Hindlimb muscle (tissue), 1 donor: ENCODE measurements at places on chromosomes 3 and 15.

DNA sequence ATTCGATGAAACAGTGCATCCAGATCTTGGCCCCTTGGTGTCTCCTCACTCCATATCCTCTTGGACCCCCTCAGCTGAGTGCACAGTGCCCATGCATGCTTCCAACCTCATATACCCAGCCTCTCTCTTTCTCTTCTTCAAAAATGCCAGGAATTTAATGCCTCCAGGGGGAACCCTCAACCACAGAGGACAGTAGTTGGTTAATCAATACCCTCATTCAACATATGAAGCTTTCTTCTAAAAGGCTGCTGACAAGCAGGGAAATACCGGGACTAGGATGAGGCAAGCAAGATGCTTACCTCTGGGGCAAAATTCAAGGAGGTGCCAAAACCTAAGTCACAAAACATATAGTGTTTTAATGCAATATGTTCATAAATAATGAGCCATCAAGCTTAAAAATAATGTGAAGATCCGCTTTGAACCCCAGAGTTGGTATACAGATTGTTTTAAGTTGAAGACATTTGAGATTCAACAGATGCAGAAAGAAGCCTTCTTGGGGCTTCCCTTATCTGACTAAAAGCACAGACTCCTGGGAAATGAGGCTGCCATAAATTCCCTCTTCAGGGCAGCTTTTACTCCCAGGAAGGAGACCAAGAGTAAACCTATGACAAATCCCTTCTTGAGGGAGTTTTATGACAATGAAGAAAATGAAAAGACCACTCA is 48.2 kb upstream of the FHIT start:
- DNase-seq = no peak

- DNase-seq = no peak
Measured at GRCh38 chr3:32945136-32945535, 6.3 kb upstream of the CCR4 start.

GRCh38 chr3:188780193-188781147 is 391.3 kb upstream of the TPRG1 start:
- DNase-seq = peak; percentile 51

DNA sequence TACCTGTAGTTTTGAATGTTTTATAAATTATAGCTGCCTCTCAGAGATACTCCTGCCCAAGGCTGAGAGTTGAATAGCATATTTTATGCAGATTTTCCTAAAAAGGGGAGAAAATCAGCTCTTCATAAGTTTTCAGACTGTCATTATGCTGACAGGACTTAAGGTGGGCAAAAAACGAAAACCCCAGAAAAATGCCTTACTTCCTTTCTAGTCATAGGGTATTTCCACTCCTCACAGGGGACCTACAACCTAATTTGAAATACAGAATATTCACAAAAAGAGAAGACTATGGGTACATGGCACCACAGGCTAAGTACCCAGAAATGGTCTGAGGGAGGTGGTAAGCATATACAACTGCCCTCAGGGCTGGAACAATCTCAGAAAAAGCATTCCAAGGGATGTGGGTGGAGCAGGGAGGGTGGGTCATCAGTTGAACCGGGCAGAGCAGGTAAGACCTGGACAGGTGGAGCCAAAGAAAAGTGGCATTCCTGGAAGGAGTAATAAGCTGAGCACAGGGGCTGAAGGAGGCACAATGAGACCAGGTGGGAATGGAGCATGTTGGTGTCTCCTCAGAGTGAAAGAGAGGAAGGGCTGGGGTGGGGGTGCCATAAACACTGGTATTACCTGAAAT is 10.6 kb upstream of the OXSR1 start:
- no peak for DNase-seq

- DNase-seq = no peak
Measured at GRCh38 chr15:48175126-48175525, 3.0 kb downstream of the MYEF2 start.

- DNase-seq = no peak
Measured at GRCh38 chr3:162007722-162008121, 511.1 kb downstream of the OTOL1 start.

DNA sequence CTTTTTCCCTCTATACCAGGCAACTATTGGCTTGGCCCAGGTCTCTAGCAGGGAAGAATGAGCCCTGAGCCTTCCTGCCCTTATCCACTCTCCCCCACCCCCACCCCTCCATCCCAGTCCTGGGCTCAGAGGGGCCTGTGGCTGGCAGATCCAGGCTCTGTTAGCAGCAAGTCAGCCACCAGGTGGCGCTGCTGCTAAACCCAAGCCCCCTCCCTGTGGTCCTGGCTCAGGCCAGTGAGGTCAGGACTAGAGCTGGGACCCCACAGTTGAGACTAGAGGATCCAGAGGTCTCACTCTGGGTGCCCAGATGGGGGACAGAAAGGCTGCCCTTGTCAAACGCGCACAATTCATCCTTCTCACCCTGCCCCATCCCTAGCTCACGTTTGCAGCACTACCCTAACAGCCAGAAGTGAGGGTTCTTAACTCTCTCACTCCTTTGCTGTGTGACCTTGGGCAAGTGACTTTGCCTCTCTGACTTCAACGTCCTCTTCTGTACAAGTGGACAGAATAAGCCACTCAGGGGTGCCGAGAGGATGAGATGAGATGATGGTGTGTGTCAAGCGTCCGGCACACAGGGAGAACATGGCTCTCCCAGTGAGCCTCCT is 46.8 kb upstream of the SLC6A1 start:
- DNase-seq = peak; percentile 69

GRCh38 chr3:414063-414462 is 217.5 kb downstream of the CHL1 start:
- no peak for DNase-seq

DNA sequence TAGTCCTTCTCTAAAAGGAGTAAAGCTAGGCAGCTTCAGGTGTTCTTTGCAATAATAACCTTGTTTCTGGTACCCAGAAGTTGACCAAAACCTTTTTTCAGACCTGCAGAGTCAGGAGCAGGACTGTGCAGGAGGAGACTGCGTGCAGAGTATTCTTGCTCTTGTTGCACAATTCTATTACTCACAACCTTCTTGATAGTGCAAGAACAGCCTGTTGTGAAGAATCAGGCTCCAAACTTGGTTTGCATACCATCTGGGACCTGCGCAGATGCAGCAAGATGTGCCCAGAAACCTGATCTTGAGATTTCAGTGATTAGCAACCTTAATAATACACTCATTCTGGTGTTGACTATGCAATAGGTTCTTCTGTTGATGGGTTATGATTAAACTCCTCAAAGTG is 111.9 kb downstream of the ATG7 start:
- DNase-seq = no peak

- peak; percentile 54 for DNase-seq
Measured at GRCh38 chr15:72722071-72722696, 36.2 kb downstream of the BBS4 start.

- no peak for DNase-seq
Measured at GRCh38 chr3:37502621-37503020, 328.2 kb upstream of the LRRFIP2 start.

DNA sequence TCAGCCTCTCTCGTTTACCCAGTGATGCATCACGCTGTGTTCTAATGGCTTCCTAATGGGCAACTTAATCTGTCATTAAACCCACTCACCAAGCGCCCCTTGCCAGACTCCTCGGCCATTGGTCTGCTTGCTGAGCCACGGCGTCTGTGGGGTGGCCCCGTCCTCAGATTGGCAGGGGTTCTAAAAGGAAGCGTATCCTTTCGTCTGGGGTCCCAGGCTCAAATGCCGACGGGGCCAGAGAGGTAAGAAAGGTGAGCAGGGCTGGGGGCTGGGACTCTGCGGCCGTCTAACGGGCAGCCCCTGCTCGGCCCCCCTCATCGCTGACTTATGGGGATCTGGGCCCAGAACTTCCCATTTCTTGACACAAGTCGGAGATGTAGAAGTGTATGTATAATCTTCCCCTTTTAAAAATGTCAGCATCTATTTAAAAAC is 315.1 kb upstream of the PROK2 start:
- DNase-seq = no peak

DNA sequence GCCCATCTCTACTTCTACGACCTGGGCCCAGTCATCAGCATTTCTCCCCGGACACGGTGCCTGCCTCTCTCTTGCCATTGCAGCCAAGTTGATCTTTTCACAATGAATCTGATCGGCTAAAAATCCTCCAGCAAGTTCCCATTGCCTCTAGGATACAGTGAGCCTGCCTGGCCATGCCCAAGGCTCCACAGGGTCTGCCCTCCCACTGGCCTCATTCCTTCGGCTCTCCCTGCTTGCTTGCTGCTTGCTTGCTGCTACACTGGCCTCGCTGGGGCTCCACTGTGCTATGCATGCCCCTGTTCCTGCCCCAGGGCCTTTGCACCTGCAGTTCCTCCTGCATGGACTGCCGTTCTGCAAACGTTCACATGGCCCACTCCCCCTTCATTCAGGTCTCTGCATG is 2.0 kb downstream of the ABTB1 start:
- DNase-seq = no peak

DNA sequence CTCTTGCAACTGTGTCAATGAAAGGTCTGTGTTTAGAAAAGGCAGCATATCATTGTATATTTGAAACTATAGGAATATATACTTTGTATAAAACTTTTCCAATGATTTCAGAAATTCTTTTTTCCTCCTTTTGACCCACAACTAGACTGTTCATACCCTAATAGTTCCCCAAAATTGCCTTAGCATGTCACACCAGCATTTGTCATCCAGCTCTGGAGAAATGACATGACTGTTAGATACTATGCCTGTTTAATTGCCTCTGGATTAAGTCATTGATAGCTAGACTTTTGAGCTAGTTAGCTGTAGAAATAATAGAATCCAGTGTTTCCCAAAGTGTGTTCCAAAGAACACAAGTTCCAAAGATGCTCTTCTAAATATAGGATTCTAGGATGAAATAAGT is 32.4 kb downstream of the B3GALNT1 start:
- no peak for DNase-seq

DNA sequence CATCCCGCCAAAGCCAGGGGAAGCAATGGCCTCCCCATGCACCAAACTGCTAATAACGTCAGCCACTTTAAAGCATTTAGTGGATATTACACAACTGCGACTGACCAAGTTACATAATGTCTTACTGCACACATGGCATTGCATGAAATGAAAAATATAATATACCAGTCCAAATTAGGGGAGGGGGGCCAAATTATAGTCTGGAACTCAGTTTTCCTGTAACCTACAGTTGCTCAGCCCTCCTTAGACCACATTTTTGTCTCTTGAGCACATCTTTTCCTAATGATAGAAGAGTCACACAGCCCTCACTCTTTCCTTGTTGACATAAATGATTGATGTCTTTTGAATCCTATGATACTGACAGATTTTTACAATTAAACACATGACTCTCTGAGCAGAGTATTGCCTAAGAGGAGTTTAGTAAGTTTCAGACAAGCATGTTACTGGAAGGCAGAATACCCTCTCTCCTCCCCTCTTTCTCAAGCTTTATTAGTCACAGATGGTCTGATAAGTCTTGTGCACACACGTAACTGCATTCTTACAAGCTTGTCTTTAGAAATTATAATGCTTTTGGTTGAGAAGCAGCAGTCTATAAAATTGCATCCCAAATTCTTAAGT is 1.1 kb upstream of the PLD1 start:
- peak; percentile 74 for DNase-seq

- DNase-seq = no peak
Measured at GRCh38 chr15:47887241-47887800, 170.0 kb downstream of the SEMA6D start.

GRCh38 chr3:98012979-98013378 is 22.1 kb downstream of the GABRR3 start:
- DNase-seq = peak; percentile 63

- DNase-seq = no peak
Measured at GRCh38 chr3:112115161-112115739, 17.8 kb downstream of the GCSAM start.

GRCh38 chr3:164208048-164208447 is 870.2 kb downstream of the SI start:
- DNase-seq = no peak

DNA sequence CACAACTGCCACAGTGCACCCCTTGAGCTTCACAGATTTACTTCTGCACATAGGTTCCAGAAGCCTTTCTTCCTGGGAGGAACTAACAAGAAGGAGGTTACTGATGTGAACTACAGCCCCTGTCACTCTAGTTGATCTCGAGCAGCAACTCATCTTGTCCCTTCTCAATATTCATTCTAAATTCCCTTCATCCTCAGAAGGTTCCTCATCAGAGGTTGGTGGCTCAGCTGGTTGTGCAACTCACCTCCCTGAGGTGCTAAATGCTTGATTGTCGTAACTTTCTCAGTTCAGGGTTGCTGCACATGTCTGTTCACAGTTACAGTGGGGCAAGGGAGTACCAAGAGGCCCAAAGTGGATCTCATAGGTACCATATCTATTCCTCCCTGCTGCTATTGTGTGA is 5.7 kb upstream of the A4GNT start:
- no peak for DNase-seq

DNA sequence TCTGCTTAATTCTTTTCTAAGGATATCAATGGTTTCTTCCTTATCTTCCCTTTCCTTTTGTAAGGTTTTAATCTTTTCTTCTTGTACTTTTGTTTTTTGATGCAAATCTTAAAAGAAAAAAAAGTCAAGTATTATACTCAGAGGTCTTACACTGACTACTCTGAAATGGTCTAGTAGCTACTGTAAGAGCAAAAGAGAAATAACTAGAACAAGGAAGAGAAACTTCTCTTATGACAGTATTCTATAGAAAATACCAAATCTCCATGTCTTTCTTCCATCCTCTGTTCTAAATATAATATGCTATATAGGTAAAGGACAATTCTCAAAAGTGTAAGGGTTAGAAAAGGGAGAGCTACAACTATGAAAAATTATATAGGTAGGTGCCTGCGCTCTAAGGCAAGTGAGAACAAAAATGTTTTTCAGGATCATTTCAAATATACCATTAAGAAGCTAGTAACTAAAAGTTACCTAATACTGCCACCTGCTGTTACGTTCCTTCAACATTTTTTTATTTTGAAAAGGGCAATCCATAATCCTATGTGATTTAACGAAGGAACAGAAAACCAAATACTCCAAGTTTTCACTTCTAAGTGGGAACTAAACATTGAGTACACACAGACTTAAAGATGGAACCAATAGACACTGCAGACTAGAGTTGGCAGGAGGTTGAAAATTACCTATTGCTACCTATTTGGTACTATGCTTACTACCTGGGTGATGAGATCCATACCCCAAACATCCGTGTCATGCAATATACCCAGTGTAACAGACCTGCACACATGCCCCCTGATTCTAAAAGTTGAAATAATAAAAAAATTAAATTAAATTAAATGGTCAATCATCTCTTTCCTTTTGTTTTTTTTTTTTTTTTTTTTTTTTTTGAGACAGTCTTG is 36.7 kb downstream of the CIP2A start:
- DNase-seq = peak; percentile 25
